Muscle of back (tissue), 13 donors: ENCODE measurements at places on chromosomes 1 and 21. TPM values are rescaled to one million over a fixed set of nuclear protein-coding genes. Genes with fewer than 3 reads are reported as not detected.

GRCh38 chr1:44217809-44218410, 4.6 kb downstream of the DMAP1 start:
- peak; percentile 48 for DNase-seq

GRCh38 chr1:215287362-215287761, 204.8 kb downstream of the KCNK2 start:
- DNase-seq = no peak

GRCh38 chr1:164971921-164972415, 384.5 kb downstream of the LMX1A start:
- no peak for DNase-seq

DNA sequence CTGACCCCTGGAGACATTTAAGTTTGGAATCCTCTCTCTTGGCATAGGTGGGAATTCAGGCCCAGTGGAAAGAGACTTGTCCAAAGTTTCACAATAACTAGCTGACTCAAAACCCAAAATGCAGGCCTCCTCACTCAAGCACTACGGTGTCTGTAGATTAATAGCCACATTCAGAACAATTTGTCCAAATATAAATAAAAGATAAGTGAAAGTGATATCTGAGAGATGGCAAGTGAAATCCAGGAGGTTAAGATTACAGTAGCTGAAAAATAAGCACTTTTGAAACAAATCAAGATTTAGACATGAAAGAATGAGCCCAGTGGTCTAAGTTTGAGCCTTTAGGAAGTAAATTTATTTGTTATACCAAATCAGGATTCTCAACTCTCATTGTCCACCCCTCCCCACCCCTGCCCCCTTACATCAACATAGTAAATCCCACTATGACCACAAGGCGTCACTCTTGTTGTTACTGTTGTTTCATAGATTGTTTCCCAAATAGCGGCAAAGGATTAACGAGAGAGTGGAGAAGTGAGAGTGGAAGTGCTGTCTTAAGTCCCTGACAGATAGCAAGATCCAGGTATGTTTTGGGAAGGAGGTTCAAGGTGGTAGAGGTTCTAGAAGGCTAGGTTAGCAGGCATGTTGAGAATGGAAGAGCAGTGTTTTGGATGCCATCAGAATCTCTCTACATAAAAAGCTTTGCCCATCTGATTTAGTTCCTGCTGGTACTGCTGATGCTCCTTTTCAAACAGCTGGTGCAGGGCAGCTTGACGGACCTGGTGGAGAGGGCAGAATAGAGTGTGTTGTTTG, 7.1 kb upstream of the TPM3 start:
- DNase-seq = peak; percentile 84

DNA sequence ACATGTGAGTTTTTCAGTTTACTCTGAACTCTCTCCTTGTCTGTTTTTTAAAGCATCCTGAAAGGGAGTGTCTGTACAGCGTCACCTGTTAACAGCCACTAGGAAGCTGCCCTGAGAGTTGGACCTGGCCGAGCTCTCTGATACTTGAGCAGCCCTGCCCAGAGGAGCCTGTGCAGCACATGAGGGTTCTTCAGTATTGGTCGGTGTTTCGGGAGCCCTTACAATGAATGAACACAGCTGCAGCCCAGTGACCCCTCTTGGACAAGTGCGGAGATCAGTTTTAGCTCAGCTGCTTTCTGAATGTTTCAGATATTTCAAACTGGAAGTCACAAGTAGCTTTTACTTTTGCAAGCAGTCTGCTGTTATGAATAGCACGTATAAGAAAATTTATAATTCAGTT, 39.2 kb downstream of the ADARB1 start:
- no peak for DNase-seq

DNA sequence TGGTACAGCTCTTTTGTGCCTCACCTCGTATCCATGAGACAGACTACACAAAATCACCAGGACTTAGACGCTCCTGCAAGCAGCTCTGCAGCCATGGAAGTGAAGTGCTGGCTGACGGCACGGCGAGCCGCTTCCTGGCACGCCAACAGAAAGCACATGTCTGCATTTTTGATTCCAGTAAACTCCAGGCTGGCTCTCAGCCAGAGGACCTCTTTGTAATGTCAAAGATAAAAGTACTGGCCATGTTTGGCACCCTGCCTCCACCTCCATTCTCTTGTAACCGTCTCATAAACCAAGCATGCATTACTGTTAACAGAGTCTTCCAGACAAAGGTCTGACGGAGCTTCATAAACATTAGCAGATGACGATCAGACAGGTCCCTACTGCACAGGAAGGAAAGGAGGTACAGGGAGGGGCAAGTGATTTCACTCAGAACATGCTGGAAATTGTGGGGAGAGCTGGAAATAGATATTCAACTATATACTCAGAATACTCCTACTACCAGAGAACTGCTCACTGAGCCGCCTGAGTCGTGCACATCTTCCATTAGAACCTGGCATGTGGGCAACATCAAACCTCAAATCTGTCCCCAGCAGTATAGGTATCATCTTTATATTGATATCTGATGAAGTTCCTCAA, 632.0 kb downstream of the SMYD3 start:
- peak; percentile 79 for DNase-seq

GRCh38 chr1:190608282-190608681, 130.6 kb upstream of the BRINP3 start:
- no peak for DNase-seq

Gene TNFAIP8L2
- 2.6 TPM for polyA plus RNA-seq

- no peak for DNase-seq
These were observed 312.5 kb upstream of the ZRANB2 start for GRCh38 chr1:71393301-71393700.

DNA sequence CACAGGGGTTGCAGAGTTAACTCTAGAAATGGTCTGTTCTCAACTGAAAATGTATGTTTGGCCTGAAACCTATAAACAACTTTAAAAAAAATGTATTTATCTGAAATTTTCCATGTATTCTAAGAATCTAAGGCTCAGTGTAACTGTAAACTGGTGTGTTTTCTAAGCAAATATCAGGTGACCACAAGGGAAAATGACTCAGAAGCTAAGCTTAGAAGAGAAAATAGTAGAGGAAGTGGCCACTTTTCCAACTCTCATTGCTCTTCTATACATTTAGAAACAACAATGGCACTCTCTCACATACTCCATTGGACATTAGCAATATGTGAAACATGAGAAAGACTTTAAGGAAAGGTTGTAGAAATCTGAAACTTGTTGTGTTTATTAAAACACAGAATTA, 7.5 kb downstream of the TNFSF18 start:
- no peak for DNase-seq

GRCh38 chr21:16842696-16843035, 670.2 kb upstream of the CXADR start:
- no peak for DNase-seq

GRCh38 chr1:2335721-2336455, 55.5 kb downstream of the MORN1 start:
- DNase-seq = no peak

DNA sequence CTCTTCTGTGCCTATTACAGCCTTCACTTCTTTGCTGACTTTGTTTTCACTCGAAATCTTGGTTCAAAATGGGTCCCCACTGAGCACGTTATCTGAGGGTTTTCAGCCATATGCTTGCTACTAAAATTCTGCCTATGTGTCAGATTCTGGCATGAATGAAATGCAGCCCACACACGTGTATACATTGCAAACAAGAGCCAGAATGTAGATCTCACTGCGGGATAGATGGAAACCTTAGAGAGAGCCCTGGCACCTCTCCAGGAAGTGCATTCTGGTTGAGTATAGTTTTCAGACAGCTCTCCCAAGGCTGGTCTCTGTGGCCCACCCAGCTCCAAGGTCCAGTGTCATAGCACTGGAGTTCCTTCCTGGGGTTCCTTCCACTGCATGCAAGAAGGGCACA, 234.7 kb upstream of the GJB5 start:
- no peak for DNase-seq

DNA sequence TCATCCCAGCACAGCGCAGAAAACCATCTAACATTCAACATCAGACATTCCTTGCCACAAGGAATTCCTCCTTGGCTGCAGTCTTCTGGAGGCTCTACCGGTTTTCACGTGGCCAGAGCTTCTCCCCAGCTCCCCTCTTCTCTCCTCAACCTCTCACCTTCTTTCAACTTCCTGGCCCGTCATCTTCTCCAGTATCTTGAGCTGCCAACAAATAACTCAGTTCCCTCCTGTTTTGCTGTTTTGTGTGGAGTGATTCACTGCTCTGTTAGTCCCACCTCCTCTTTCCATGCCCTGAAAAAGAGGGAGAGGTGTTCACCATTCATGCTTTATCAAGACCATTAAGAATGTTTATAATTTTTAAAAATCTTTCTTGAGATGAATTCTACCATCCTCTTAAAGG, 32.6 kb downstream of the PIGM start:
- no peak for DNase-seq
